ENCODE measurements at places on chromosomes 2 and 18.
A peak's percentile ranks its signal among the peaks of the same experiment; 100 is the strongest.

DNA sequence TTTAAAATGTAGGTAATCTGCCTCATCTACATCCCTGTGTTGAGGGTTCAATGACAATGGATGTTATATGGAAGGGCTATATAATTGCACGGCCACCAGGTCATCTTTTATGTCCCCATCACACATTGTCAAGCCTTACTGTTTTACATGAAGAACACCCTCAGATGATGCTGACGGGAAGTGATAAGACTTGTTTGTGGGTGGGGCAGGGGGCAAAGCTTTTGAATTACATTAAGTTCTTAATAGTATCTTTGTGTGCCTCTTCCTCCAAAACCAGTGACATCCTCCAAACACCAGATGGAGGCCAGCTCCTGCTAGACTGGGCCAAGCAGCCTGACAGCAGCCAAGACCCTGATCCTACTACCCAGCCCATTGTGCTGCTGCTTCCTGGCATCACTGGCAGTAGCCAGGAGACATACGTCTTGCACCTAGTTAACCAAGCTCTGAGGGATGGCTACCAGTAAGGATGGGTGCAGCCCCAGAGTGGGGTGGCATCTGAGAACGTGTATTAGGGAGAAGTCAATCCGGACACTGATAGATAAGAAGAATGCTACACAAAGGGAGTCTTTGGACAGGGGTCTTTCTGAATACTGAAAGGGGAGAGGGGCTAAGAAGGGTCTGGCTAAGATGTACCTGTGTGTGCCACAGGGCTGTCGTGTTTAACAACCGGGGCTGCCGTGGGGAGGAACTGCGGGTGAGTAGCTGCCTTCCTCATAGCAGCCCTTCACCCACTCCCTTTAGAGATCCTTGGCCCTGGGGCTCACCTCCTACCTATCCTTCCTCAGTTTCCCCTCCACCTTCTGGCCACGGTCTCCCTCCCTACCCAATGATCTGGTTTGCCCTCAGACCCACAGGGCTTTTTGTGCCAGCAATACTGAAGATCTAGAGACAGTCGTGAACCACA, 5.3 kb downstream of the ABHD1 start:
- no peak for DNase-seq

DNA sequence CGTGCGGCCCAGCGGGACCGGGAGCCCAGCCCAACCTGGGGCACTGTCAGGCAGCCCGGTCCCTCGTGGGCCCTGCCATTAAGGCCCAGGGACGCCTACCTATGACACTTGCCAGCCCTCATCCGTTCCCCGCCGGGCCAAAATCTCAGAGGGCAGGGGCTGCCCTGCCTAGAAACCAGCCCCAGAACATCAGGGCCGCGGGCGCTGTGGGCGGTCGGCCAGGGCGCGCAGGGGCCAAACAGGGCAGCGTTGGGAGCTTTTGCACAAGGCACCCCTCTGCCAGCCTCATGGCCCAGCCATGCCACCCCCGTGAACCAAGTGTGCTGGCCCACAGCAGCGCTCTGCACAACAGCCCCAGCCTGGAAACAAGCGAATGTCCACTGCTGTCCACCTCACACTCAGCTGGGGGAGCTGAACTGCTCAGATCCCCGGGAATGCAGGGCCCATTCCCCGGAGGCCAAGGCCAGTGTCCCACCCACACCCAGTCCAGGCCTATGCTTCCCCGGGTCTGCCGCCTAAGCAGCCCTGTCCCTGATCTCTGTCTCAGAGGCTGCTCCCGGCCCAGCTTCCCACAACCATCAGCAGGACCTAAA, 3.5 kb upstream of the NEURL3 start:
- DNase-seq = no peak

DNA sequence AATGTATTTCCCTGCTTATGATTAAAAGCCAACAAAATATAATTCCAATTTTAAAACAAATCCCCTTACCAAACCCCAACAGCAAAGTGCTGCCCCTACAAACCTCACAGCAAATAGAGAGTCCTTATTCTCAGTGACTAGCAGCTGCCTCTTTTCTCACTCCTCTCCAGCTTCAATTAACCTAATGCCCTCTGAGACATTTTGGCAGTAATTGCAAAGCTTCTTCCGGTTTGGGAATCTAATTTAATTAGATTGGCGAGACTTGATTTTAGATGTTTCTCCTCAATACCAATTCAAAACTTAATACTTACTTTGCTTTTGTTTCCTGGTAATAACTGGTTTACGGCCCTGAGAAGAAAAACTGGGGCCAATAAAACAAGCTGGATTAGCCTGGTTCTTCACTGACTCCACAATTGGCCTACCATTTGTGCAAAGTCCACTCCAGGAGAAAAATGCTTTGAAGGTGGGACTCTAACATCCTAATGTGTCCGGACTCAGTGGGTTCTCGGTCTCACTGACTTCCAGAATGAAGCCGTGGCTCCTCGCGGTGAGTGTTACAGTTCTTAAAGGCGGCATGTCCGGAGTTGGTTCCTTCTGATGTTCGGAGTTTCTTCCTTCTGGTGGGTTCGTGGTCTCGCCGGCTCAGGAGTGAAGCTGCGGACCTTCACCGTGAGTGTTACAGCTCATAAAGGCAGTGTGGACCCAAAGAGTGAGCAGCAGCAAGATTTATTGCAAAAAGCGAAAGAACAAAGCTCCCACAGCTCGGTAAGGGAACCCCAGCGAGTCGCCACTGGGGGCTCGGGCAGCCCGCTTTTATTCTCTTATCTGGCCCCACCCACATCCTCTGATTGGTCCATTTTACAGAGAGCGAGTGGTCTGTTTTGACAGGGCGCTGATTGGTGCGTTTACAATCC, 52.8 kb downstream of the SLC35F5 start:
- no peak for DNase-seq

- no peak for DNase-seq
Measured at GRCh38 chr2:11754700-11755015, 8.2 kb downstream of the LPIN1 start.

- DNase-seq = no peak
Measured at GRCh38 chr2:172609488-172609887, 53.6 kb downstream of the PDK1 start.

DNA sequence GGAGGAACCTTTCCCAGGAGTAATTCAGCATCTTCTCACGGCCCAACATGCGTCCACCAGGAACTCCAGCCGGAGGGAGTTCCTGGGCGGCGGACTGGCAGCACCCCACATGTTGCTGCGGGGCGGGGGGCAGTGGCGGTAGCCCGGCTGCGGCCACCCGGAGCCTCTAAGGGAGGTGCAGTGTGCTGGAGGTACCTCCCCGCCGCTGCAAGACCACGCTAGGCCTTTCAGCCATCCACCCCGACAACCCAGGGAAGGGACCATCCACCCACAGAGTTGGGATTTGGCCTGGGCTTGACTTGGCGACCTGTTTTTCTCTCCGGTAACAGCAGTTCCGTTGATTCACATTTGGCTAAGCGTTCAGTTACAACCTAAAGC, 625 bp downstream of the LYPD6 start:
- DNase-seq = no peak

GRCh38 chr2:67389286-67389685, 7.8 kb upstream of the ETAA1 start:
- no peak for DNase-seq

DNA sequence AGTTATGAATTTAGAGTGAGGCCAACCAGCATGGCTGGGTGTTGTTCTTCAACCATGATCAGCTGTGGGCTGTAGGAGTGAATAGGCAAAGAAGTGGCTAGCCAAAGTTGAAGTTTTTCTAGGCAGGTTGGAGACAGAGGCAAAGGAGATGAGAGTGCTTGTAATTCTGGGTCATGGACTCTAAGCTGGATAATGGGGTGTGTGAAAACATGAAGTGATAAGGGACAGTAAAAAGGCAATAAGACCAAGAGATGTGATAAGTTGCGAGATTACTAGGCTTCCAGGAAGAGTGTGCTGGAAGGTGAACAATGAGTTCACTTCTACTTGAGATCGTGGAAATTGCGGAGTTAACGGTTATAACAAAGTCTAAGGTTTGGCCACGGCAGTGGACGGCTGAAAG, 118.6 kb upstream of the RNF152 start:
- DNase-seq = no peak

GRCh38 chr2:211387734-211388133, 831.3 kb downstream of the CPS1 start:
- no peak for DNase-seq

GRCh38 chr2:47237375-47238334, 82.5 kb upstream of the STPG4 start:
- DNase-seq = no peak

DNA sequence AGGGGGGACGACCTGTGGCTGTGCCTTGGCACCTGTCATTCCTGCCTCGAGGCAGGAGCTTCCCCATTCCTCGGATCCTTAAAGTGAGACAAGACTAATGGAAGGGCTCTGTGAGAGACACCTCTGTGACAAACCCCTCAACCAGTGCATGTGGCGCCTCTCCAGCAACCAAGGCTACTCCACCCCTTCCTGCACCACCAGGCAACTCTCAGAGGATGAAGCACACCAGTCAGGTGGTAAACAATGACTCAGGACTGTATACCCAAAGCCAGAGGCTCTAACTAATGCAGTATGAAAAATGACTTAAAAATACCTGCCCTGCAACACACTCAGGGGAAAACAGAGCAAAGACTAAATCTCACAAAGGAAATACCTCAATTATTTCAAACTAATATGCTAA, 136.9 kb downstream of the UXS1 start:
- DNase-seq = no peak

- DNase-seq = peak; percentile 91
Measured at GRCh38 chr2:38702413-38702812, 36.5 kb downstream of the GALM start.

DNA sequence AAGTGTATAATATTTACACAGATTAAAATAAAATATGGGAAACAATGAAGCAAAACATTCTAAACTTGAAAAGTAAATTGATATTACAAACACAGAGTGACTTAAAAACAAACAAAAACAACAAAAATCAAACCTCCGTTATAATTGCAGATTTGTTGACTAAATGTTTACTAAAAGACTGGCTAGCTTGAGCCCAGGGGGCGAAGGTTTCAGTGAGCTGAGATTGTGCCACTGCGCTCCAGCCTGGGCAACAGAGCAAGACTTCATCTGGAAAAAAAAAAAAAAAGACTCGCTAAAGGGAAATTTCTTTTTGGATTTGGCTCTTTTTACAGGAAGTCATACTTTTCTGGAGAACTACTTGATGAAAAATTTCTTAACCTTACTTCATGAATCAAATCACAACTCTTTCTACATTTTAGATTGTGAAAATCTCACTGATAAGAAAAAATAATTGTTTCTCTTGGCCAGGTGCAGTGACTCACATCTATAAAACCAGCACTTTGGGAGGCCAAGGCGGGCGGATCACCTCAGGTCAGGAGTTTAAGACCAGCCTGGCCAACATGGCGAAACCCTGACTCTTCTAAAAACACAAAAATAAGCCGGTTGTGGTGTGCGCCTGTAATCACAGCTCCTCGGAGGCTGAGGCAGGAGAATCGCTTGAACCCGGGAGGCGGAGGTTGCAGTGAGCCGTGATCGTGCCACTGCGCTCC, 9.7 kb downstream of the TFPI start:
- DNase-seq = no peak

- DNase-seq = no peak
Measured at GRCh38 chr2:147440734-147441133, 404.1 kb upstream of the ACVR2A start.

- no peak for DNase-seq
Measured at GRCh38 chr2:226117510-226118065, 682.0 kb downstream of the IRS1 start.

GRCh38 chr2:121778741-121779487, 23.5 kb downstream of the TSN start:
- DNase-seq = no peak

GRCh38 chr2:37274359-37274965, 43.0 kb downstream of the NDUFAF7 start:
- no peak for DNase-seq

GRCh38 chr2:218091746-218092145, 22.7 kb downstream of the RUFY4 start:
- no peak for DNase-seq

DNA sequence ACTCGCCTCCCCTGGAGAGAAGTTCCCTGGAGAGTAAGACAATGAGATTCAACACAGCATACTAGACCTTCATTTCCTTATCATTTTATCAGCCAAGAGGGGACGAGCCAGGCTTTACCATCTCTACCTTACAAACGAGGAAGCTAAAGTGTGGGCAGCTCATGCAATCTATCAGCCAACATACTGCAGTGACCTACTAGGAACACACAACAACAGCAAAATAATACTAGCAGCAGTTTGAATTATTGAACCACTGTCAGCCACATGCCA, 60.0 kb upstream of the TEX51 start:
- DNase-seq = no peak

DNA sequence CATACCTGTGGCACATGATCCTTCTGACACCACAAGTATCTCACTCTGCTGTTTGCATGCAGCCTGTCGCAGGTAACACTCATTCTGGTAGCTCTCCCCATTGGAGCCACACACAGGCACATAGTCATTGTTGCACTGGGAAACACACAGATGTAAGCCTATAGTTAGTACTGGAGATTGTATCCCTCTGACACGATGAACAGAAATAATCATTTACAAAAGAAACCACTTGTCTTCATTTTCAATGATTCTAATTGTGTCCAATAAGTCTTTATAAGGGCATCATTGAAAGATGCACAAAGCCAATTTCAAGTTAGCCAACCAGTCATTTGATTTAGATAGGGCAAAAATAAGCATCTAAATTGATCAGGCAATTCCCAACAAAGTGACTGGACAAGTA, 10.4 kb downstream of the TMEFF2 start:
- DNase-seq = no peak

- no peak for DNase-seq
Measured at GRCh38 chr2:121098556-121098955, 186.4 kb downstream of the TFCP2L1 start.

DNA sequence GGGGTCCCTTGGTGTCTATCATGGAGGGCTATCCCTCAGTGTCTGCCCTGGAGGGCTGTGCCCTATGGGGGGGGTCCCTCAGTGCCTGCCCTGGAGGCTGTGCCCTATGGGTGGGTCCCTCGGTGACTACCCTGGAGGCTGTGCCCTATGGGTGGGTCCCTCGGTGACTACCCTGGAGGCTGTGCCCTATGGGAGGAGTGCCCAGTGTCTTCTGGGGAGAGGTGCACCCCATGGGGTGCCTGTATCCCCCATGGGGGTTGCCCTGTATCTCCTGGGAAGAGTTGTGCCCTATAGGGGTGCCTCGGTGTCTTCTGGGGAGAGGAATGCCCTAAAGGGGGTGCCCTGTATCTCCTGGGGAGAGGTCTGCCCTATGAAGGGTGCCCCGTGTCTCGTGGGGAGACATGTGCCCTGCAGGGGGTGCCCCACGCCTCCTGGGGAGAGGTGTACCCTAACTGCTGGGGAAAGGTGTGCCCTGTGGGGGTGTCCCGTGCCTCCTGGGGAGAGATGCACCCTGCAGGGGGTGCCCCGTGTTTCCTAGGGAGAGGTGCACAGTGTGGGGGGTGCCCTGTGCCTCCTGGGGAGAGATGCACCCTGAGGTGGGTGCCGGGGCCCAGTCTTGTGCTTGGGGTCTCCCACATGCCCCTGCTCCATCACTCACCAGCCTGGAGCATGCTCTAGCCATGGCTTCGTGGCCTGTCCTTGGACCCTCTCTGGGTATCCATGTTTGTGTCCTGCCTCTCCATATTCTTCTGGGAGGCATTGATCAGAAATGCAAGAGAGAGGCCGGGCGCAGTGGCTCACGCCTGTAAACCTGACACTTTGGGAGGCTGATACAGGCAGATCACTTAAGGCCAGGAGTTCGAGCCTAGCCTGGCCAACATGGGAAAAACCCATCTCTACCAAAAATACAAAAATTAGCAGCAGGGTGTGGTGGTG, 215.6 kb downstream of the HDAC4 start:
- DNase-seq = no peak
